Peyer's patch (tissue), 4 donors: ENCODE measurements at places on chromosomes 5 and 9. TPM values are rescaled to one million over a fixed set of nuclear protein-coding genes. Genes with fewer than 3 reads are reported as not detected.
A peak's percentile ranks its signal among the peaks of the same experiment; 100 is the strongest.

- DNase-seq, result no peak
These were observed 82.6 kb upstream of the COL5A1 start for GRCh38 chr9:134559013-134559412.

Gene CDH6
- total RNA-seq, result 5.8 TPM

DNA sequence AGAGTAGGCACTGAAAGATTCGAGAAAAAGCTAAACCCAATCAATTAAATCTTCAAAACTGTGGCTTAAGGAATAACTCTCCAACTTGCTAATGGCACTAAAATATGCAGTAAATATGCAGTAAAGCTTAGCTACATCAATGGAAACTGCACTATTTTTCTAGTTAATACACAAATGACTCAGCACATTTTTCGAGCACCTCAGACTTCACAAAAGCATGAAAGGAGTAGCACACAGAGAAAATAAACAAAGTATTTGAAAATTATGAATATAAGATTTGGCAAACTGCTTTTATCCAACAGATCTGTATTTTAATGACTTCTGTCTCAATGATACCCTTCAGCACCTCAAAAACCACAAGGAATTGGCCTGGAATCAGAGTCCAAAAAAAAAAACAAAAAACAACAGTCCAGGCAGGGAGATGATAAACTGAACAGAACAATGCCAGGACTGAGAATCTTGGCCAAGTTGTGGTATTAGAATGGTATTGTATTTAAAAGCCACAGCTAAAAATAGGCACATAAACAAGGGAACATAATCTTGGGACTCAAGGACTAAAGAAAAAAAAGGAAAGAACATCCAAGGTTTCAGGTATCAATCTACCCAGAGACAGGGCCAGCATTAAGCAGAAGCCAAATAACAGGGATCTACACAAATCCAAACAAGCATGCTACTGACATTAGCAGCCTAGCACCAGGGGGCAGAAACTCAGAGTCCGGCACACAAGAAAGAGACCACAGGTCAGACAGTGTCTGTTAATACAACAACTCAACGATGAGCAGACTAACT is 21.4 kb downstream of the TMEM245 start:
- no peak for DNase-seq

- no peak for DNase-seq
These were observed 575.8 kb downstream of the TLE1 start for GRCh38 chr9:81113453-81114124.

DNA sequence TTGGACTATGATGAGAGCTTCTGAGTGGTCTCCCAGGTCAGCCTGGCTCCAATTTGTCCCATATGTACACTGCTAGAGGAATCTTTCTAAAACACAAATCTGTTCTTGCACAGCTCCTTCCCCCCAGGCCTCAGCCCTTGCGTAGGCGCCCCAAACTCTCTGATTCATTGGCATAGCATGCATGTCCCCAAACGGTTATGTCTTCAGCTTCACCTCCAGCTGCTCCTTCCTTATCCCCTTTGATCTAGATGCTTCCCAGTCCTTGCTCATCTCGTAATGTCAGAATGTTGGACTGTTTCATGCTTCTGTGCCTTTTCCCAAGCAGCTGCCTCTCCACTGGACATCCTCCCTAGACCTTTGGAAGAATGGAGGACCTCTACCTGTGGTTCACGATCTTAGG is 60.1 kb upstream of the BASP1 start:
- no peak for DNase-seq

- DNase-seq, result peak; percentile 30
These were observed 155.4 kb upstream of the COL5A1 start for GRCh38 chr9:134486143-134486591.

Gene CDHR2
- total RNA-seq, result 682 TPM

GRCh38 chr9:80383331-80383730 is 811.6 kb downstream of the TLE4 start:
- DNase-seq, result no peak

GRCh38 chr5:135980620-135981019 is 25.8 kb upstream of the LECT2 start:
- no peak for DNase-seq

GRCh38 chr5:154401355-154401754 is 44.4 kb upstream of the SAP30L start:
- no peak for DNase-seq

- no peak for DNase-seq
These were observed 59.6 kb upstream of the SLC27A6 start for GRCh38 chr5:128905568-128906110.

DNA sequence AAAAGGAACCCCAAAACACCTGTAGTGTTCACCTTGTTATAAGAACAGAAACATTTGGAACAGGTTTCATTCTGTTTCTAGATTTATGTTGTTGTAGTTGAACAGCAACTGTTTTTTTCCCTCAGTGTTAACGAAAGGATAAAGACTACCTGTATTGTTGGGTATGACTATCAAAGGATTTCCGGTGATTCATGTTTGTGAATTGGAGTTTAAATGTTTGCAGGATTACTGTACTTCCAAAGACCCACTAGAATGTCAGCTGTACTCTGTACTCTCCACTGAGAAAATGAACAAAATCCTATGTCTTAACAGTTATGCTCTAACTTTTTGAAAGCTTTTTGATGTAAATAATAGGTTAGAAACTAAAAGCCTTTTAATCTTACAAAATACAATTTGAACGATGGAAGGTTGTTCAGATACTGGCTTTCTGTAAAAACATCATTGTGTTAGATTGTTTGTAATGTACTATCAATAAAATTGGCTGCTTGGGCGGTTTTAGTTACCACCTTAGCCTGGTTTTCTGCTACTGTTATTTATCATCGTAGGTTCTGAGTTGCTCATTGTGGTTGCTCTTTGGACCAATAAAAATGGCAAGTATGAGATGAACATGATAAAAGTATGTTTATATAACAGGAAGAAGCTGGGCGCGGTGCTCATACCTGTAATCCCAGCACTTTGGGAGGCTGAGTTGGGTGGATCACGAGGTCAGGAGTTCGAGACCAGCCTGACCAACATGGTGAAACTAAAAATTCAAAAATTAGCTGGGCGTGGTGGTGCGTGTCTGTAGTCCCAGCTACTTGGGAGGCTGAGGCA is 44.1 kb downstream of the DCP2 start:
- no peak for DNase-seq

Gene ITK
- 7.0 TPM for total RNA-seq

DNA sequence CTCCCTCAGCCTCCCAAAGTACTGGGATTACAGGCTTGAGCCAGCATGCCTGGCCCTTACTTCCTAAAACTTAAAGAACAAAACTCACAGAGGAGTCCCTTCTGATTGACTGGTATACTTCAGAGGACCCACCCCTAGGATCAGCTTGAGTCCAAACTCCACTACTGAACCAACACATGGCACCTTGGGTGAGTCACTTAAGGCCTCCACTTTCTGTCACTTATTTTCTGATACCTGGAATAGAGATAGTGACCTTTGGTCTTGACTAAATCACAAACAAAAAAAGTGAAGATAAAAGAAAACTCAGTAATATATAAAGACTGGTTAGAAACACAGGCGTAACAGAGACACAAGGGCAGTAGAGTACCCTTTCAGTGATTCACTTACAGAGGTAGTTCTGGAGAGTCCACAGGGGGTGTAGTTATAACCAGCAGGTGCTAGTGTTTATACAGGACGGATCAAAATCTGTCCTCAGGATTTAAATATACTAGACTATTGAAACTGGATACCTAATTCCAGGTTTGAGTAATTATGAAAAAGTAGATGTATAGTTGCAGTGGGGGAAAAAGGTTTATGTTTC is 274.3 kb upstream of the ANKRD55 start:
- DNase-seq, result no peak

- DNase-seq, result no peak
These were observed 555.5 kb downstream of the MAT2B start for GRCh38 chr5:164060786-164061355.

Gene C9orf153
- 0.54 TPM for total RNA-seq

GRCh38 chr9:105329719-105330062 is 85.2 kb downstream of the SLC44A1 start:
- DNase-seq, result no peak

DNA sequence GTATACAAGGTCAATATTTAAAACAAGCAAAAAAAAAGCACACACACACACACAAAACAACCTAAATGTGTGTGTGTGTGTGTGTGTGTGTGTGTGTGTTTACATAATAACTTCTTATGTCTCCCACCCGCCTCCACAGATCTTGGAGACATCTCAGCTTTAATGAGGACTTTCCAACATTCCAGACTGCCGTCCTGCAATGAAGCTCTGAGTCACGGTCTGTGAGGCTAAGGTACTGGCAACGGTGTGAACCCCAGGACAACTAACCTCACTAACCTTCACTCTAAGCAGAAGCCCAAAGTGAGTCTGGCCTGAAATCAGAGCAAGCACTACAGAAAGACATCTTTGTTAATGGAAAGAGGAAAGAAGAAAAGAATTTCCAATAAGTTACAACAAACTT is 22.3 kb downstream of the ZNF474 start:
- DNase-seq, result no peak
